ENCODE measurements at places on chromosomes 5 and 9. TPM values are rescaled to one million over a fixed set of nuclear protein-coding genes. Genes with fewer than 3 reads are reported as not detected.

The IFNA10 gene
- not detected for total RNA-seq

The PHYHD1 gene
- total RNA-seq, result 11.4 TPM

The ACTBL2 gene
- total RNA-seq, result not detected

The SLC36A3 gene
- total RNA-seq, result not detected

The NEUROG1 gene
- total RNA-seq, result not detected

The AFF4 gene
- 56.3 TPM for total RNA-seq

The PCDHB7 gene
- 0.37 TPM for total RNA-seq

The UGT3A2 gene
- not detected for total RNA-seq

The TXNDC8 gene
- not detected for total RNA-seq

The ARHGEF28 gene
- total RNA-seq, result 1.1 TPM
